ENCODE measurements at places on chromosomes 6 and 20.

DNA sequence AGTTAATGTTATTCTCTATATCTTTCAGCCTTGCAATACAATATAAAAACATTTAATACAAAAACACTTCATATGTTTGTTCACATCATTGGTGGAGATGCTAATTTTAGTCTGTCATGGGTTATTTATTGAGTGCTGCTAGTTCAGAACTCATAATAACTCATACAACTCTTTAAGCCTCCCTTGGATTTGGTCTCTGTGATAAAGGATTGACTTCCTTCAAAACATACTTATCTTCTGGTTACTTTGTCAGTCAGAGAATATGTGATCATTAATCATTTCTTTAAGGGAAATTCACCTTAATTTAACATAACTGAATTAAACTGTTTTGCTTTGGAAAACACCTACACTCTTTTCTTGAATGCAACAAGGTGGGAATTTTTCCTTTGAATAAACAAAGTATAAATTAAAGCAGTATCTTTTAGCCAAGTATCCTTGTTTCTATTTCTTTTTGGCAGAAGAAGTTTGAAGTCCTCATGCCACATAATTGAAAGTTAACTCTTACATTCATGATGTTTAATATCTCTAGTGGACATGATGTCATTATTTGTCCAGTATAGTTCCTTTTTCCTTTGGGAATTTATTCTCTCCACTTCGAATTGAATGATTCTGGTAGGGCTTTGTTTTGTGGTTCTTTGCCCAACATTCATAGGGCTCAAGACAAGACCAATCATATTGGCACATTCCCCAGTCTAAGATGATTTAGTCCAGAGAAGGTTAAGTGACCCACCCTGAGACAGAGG is 133.2 kb upstream of the CENPW start:
- no peak for DNase-seq

GRCh38 chr6:27582928-27583725 is 110.2 kb upstream of the ZNF184 start:
- no peak for DNase-seq

- DNase-seq, result peak; percentile 78
Measured at GRCh38 chr6:12012038-12012557, at the start of gene HIVEP1. Gene HIVEP1 (plus strand): TSS chr6:12012312. CDS start chr6:12015629, 3,317 bp downstream.

GRCh38 chr20:5511505-5511904 is 194.8 kb upstream of the PROKR2 start:
- no peak for DNase-seq

GRCh38 chr20:44010162-44010704 is 95.6 kb downstream of the TOX2 start:
- no peak for DNase-seq

DNA sequence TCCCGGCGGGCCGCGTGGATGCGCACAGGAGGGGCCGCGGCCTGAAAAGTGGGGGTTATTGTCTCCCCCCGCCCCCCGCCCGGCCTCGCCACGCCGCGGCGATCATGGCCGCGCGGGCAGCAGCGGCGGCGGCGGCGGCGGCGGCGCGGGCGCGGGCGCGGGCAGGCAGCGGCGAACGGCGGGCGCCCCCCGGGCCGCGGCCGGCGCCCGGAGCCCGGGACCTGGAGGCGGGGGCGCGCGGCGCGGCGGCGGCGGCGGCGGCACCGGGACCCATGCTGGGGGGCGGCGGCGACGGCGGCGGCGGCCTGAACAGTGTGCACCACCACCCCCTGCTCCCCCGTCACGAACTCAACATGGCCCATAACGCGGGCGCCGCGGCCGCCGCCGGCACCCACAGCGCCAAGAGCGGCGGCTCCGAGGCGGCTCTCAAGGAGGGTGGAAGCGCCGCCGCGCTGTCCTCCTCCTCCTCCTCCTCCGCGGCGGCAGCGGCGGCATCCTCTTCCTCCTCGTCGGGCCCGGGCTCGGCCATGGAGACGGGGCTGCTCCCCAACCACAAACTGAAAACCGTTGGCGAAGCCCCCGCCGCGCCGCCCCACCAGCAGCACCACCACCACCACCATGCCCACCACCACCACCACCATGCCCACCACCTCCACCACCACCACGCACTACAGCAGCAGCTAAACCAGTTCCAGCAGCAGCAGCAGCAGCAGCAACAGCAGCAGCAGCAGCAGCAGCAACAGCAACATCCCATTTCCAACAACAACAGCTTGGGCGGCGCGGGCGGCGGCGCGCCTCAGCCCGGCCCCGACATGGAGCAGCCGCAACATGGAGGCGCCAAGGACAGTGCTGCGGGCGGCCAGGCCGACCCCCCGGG is 637 bp downstream of the ARID1B start:
- peak; percentile 91 for DNase-seq

- no peak for DNase-seq
Measured at GRCh38 chr20:37622728-37623127, 71.1 kb upstream of the CTNNBL1 start.

DNA sequence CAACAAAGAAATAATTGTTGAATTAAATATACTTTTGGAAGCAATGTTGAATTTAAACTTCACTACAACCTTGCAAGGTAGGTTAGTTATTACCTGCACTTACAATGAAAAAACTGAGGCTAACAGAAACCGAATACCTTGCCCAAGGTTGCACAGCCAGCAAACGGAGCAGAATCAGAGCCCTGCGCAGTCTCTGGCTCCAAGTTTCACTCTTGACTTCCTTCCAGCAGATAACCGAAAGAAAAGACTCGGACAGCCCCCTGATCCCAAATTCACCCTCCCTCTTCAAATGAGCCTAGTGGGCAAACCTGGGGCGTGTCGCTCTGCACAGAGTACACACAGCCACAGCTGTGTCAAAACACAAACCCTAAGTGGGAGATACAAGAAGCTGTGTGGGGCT is 72.1 kb upstream of the FOXQ1 start:
- DNase-seq, result no peak

- DNase-seq, result no peak
Measured at GRCh38 chr6:68990317-68990716, 355.2 kb downstream of the ADGRB3 start.

Data from right kidney (tissue), 9 donors.